ENCODE measurements at places on chromosomes 2 and 18.
A peak's percentile ranks its signal among the peaks of the same experiment; 100 is the strongest.

DNA sequence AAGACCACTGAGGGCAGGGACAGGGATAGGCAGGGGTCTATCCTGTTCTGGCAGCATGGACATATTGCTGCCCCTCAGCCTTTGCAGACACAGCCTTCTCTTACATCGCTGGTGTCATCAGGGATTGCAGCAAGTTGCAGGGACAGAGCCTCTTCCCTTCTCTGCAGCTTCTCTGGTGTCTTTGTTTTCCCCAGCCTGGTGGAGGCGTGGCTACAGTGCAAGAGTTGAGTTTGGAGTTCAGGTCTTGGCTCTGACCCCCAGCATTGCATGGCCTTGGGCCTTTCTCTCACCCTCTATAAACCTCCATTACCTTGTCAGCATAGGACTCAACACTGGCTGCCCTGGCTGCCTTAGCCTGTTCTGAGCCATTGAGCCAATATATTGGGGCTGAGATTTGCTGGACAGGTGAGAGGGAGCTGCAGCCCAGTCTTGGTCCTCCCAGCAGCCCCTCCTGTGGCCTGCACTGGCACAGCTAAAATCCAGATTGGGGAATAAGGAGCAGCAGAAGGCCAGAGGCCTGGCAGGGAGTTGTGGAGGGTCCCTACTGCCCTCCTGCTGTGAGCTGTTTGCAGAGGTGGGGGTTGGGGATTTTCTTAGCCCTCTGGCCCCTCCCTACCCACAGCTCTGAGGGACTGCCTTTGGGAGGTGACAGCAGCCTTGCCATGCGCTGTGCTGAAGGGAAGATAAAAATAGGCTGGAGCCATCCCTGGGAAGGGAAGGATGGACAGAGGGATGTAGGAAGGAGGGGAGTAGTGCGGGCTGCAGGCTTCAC lies 22.8 kb downstream of the EHD3 start:
- no peak for DNase-seq

GRCh38 chr2:238601433-238602222 lies 174.9 kb downstream of the ASB1 start:
- DNase-seq: no peak

DNA sequence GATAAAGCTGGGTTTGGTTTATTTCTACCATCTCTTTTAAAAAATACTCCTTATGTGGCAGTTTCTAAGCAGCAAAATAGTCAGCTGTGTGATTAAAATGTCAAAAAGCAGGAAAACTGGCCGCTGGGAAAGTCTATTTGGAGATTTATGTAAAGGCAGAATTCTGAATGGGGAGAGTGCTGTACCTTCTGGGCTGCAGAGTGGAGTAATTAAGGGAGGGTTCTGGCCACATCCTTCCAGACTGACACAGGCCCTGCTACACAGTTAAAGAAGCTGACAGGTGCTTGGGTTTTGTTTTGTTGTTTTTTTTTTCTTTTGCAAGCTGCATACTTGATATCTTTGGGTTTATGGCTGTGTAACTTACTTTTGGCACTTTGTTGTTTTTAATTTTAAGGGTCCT lies 157.2 kb downstream of the WDSUB1 start:
- DNase-seq: peak; percentile 48

DNA sequence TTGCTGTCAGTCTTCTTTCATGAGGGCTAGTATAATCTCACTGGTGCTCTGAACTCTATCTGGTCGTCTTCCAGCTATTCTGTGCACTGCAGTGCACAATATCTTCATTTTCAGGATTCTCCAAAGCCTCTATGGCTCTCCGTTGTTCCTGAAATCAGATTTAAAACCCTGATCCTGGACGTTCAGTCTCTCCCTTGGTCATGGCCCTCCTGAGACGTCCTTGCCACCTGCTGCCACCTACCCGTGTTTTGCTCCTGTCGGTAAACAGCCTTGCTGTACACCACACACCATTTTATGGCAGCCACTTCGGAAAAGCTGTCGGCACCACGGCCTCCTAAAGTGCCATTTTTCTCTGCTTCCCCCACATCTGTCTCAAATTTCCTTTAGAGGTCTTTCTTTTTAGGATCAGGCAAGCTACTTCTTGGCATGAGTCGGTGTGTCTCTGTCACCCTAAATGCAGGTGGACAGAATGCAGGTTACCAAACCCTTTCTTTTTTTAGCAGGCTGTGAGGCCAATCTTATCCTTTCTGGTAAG lies 170.0 kb downstream of the HRH4 start:
- no peak for DNase-seq

GRCh38 chr2:131542438-131543384 lies 15.0 kb downstream of the CCDC74A start:
- no peak for DNase-seq

- no peak for DNase-seq
Measured at GRCh38 chr2:104768694-104769093, 85.2 kb upstream of the POU3F3 start.

- no peak for DNase-seq
Measured at GRCh38 chr2:142725386-142725785, 152.1 kb upstream of the KYNU start.

DNA sequence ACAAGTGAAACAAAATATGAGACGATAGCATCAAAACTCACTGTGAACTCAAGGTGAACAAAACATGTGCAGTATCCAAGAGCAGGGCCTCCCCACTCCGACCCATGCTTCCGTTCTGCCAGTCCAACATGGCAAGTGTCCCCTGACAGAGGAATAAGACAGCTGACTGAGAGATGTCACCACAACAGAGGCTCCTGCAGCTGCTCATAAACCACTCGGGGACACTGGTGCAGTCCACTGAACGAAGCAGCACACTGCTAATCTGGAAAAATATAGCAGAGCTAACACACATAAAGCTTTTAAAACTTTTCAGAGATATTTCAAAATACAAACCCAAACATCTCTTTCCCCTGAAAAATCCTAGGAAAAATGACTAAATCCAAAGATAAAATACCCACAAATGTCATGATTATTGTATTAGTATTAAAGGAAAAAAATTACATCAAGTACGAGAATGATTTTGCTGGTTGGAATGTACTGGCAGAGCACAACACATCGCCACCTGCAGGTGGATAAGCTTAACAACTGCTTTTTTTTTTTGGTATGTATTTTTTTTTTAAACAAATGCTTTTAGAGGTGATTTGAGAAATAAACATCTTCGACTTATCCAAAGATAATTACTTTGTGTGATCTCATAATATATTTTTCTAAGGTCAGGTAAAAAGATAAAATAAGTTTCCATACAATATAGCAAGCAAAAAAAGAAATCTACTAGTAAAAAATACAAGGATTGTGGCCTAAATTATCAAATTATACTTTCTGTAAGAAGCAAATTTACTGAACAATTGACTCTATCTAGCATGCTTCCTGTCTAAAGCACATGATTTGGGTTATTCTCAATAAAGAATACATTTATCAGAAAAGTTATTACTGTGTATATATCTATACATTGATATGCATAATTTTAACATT lies 18.6 kb downstream of the THADA start:
- DNase-seq: peak; percentile 7

DNA sequence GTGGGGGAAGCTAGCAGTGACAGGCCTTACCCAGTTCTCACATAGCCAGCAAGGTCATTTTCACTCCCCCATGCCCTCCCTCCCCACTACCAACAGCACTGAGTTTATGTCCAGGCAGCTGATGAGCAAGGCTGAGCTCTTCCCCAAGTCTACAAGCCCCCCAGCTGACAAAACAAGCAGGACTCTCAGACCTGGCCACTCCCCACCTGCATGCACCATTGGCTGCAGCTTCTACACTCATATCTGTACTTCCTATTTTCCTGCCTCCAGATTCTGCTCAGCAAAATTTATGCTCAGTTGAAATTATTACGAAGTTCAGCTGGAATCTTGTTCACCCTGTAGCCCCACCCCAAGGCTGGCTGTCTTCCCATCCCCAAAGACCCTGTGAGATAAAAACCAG lies 339.3 kb downstream of the ARL6IP6 start:
- DNase-seq: no peak

Data from NCI-H524 (cell line).